ENCODE measurements at places on chromosomes 5 and 9. TPM values are rescaled to one million over a fixed set of nuclear protein-coding genes. Genes with fewer than 3 reads are reported as not detected.

SPRY4 gene
- polyA plus RNA-seq, result 2.0 TPM

- no peak for DNase-seq
Observed at GRCh38 chr9:133248726-133249295, 26.2 kb downstream of the ABO start.

- DNase-seq, result no peak
Observed at GRCh38 chr5:155884041-155884440, 442.9 kb upstream of the SGCD start.

DNA sequence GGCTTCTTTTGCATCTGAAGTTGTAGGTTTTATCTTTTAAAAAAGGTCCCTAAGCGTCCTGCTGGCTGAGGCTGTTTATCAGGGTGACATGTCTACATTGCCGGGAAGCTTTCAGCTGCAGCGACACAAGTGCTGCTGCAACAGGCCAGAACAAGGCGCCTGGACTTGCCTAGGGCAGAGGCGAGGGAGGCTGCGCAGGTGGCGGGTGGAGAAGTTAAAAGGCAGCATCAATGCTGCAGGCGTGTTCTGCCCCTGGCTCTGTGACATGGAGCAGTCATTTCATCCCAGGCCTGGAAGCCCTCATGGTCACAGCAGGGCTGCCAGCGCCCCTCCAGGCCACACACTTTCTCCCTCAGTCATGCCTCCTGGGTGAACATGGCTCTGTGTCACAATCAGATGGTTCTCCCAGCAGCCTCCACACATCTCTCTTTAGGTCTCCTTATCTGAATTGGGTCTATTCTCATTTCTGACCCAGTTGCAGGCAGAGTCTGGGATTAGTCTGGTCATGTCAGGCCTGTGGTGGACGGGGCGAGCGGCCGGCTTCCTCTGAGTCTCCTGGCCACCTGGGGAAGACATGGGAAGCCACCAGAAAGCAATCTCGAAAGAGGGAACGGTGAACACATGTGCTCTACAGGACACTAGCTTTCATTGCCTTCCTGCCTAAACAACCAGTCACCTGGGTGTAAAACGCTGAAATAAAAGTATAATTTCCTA, 41.3 kb downstream of the IRX2 start:
- no peak for DNase-seq

DNA sequence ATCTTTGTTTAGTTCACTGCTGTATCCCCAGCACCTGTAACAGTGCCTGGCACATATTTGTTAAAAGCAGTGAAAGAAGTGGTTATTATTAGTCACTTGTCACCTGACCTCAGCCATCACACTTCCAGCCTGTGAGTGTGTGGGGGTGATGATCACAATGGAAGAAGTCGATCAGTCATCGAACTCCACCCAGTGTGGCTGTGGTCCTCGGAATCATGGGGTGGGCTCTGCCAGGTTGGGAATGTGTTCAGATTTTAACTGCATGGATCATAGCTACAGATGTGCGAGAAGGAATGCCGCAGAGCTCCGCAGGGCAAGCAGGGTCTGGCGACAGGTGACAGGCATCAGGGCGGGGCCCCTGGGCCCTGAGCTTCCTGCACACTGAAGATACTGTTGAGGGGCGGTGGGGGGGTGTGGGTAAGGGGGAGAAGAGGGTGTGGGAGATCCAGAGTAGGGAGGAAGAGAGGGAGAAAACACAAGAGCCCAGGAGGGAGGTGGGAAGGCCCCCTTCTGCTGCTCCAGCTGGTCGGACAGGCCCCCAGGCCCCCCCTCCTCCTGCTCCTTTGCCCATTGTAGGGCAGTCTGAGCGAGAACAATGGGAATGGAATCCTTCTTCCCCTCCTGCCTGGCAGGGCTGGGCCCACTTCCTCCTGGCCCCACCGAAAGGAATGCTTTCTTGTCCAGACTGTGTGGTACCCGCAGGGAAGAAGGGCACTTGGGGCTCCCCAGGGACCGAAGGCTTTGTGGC, 89.6 kb downstream of the SPRY4 start:
- DNase-seq, result no peak

DNA sequence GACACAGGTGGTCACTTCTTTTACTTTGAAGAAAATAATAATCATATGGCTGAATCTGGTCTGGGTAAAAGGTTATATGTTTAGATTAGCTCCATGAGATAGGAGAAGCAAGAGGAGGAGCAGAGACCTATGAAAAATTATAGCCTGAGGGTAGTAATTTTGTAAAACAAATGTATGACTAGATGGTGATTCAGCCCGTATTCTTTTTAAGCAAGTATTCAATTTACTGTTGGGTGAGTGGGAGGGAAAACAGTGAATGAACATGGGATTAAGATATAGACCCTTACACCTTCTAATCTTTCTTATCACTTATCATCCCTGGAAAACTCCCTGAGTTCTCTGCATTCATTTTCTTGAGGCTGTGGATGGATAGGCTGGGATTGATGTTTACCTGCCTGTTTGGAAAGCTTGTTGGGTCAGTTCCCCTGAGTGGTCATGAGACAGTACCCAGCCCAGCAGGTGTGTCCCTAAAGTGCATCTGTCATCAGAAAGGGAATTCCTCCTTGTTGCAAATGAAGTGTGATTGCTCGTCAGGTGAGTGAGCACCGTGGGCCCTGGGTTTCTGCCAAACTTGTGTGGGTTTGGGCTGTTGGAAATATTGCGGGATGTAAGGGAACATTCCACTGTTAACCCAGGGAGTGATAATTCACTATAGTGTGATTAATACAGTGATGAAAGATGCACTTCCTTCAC, 101.2 kb upstream of the GDNF start:
- DNase-seq, result no peak

DNA sequence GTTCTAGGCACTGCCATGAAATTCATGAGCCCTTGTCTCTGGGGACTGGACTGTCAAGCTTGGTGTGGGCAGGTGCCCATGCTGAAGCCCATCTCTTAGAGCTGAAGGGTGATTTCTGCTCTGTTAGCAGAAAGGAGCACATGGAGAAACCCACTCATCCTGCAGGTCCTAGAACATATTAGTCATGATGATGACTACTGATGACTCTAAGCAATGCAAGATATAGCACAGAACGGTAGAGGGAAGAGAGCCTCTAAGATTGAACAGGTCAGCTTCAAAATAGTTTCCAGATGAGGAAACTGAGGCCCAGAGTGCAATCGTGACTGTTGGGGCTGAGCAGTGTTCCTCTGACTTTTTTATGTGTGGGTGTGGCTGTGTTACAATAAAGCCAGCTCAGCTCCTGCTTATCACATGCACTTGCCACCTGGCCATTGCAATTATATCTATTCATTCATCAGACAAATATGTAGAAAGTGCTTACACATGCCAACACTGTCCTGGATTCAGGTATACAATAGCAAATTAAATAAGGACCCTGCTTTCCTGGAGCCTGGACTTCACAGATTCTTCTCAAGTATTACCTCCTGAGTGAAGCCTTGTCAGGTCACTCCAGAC, 140.2 kb upstream of the BRINP1 start:
- DNase-seq, result no peak
